ENCODE measurements at places on chromosomes 1 and 21. TPM values are rescaled to one million over a fixed set of nuclear protein-coding genes. Genes with fewer than 3 reads are reported as not detected.

RIMKLA gene
- 0.46 TPM for total RNA-seq

INKA2 gene
- 0.25 TPM for total RNA-seq

SELP gene
- total RNA-seq, result 0.48 TPM

- no peak for DNase-seq
Observed at GRCh38 chr1:236079703-236080102, 14.8 kb upstream of the NID1 start.

DNA sequence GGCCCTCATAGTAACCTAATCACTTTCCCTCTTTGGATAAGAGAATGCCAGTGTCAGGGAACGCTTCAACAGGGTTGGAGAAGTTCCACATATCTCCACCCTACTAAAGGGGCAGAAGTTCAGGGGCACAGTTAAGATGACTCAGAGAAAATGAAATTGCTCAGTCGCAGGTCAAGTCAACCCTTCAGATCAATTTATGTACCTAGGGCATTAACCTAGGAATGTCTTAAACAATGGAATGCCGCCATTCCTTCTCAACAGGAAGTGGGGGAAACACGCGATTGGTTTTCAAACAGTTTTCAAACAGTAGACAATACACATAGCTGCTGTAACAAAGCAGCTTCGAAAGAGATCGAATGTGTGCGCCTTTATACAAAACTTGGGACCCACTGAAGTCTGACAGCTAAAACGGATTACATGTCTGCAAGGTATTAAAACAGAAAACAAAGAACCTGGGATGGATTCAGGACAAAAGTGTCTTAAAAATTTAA is 897 bp downstream of the SLC25A24 start:
- no peak for DNase-seq

GRCh38 chr21:46431884-46432488 is 26.7 kb upstream of the DIP2A start:
- DNase-seq, result no peak

DNA sequence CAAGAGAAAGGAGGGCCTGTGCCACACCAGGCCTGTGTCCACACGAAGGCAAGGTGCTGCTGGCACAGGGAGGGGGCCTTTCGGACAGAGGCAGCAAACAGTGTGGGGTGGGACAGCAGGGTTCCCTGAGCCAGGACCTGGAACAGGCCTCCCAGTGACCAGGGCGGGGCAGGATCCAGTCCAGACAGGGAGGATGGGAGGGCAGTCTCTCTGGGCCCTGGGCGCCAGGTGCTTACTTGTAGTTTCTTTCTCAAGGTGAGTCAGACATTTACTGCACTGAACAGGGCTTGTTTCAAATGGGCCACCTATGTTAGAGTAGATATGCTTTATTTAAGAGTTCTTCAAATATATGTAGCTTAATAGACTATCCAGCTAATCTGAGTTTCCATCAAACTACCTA is 52.8 kb upstream of the STUM start:
- no peak for DNase-seq

DNA sequence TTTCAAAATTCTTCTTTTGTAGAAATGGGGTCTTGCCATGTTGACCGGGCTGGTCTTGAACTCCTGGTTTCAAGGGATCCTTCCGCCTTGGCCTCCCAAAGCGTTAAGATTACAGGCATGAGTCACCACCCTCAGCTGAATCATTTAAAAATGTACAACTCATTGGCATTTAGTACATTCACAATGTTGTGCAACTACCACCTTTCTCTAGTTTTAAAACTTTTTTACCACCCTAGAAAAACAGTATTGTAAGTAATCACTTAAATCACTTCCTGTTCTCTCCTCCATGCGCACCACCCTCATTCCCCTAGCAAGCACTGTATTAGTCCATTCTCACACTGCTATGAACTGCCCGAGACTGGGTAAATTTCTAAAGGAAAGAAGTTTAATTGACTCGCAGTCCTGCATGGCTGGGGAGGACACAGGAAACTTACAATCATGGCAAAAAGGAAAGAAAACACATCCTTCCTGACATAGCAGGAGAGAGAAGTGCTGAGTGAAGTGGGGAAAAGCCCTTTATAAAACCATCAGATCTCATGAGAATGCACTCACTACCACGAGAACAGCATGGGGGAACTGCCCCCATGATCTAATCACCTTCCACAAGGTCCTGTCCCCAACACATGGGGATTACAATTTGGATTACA is 14.4 kb upstream of the THEM5 start:
- no peak for DNase-seq

- DNase-seq, result no peak
Observed at GRCh38 chr1:235758931-235759330, 107.8 kb downstream of the LYST start.

DNA sequence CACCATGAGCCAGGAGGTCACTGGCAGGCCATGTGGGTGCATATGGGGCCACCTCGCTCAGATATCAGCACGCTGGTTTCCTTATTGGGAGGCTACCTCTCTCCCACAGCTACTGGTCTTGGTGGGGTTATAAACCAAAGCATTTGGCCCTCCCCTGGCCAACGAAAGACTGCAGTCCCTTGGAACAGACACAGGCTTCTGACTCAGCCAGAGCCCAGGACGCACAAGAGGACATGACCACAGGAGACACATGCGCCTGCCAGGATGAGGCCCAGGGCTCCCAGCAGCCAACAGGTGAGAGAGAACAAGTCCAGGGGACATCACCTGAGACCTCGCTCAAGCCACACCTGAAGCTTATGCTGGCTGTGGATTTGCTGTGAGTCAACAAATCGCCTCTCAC is 13.8 kb downstream of the NPHP4 start:
- DNase-seq, result no peak

DNA sequence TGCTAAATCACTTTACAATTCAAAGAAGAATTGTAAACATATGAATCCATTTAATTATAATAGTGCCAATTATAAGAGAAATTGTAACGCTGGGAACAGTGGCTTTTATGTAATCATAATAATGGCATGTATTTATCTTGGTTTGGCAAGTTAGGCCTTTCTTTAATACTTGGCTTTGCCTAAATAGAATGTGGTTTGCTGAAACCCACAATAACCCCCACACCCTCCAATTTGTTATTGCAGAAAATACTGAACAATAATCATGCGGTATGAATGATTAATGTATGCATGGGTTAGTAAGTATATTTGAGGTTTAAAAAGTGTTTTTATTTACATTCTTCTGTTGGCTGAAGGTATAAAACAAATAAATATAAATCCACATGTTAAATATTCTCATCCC is 138.2 kb downstream of the NFIA start:
- DNase-seq, result no peak

Data from activated T-cell treated with anti-CD3 and anti-CD28 coated beads, Interleukin-2, amount 50 U/mL, for 4 hours (primary cell).